ENCODE measurements at places on chromosomes 3 and 15. TPM values are rescaled to one million over a fixed set of nuclear protein-coding genes. Genes with fewer than 3 reads are reported as not detected.

GCHFR gene
- total RNA-seq: 5.5 TPM

PLA2G4B gene
- 0.32 TPM for total RNA-seq

SLC4A7 gene
- total RNA-seq: 155 TPM

STRC gene
- total RNA-seq: 0.32 TPM

FSTL1 gene
- total RNA-seq: 2,986 TPM

CLDN11 gene
- 39.6 TPM for total RNA-seq

AGTR1 gene
- total RNA-seq: 0.43 TPM

PRRT3 gene
- total RNA-seq: 5.5 TPM

EIF5A2 gene
- 9.2 TPM for total RNA-seq

CHRNA3 gene
- not detected for total RNA-seq

LAMB2 gene
- total RNA-seq: 322 TPM

MEGF11 gene
- total RNA-seq: not detected

SAMMSON gene
- total RNA-seq: not detected

CHRM5 gene
- not detected for total RNA-seq

RARB gene
- 13.4 TPM for total RNA-seq

GRIP2 gene
- 1.6 TPM for total RNA-seq

GOLGA8G gene
- total RNA-seq: not detected

NKTR gene
- 116 TPM for total RNA-seq

All from articular chondrocyte of knee joint (primary cell).